Stimulated activated CD4-positive, alpha-beta T cell treated with anti-CD3 and anti-CD28 coated beads, TNF-alpha, amount 100 ng/mL, for 24 hours (primary cell): ENCODE measurements at places on chromosomes 13 and 19.
A peak's percentile ranks its signal among the peaks of the same experiment; 100 is the strongest.

- DNase-seq, result no peak
Observed at GRCh38 chr19:57802269-57802668, 12.4 kb downstream of the ZNF552 start.

- no peak for DNase-seq
Observed at GRCh38 chr19:16459680-16460079, 12.1 kb downstream of the EPS15L1 start.

- no peak for DNase-seq
Observed at GRCh38 chr13:81017513-81018152, 676.7 kb upstream of the SPRY2 start.

DNA sequence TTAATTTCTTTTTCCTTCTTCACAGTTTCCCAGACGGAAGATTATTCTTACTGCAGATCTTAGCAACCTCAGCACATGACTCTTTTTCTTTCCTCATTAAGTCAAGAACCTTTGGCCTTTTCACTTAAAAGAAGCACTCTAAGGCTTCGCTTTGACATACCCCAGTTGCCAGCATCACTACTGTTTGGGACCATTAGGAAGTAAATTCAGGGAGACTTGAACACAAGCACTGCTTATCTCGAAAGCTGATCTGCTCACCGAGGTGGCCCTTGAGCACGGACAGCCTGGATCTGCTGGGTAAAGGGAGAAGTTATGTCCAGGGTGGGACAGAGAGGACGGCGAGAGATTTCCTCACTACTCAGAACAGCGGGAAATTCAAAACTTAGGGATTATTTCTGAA is 151.4 kb upstream of the RNF113B start:
- no peak for DNase-seq

DNA sequence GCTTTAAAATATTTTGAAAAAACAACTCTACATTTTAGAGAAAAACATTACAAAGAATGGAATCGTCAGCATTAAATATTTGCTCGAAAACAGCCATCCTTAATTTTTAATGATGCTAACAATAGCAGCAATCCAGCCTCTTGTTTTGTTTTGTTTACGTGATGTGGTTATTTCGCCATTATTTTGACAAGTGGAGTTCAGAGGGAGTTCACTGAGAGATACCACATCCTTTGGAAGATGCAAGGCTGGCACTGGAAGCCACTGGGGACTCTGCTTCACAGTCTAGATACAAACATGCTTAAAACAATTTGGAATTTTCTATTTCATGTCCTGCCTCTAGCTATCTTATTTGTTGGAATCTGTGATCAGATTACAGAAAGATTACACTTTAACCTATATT is 556.3 kb downstream of the PCDH17 start:
- DNase-seq, result no peak

GRCh38 chr19:45906221-45906620 is 3.8 kb upstream of the MYPOP start:
- no peak for DNase-seq

- DNase-seq, result no peak
Observed at GRCh38 chr19:45090034-45090433, 2.9 kb upstream of the PPP1R37 start.

- DNase-seq, result no peak
Observed at GRCh38 chr13:87669379-87669978, 1.7 kb upstream of the SLITRK5 start.

GRCh38 chr19:18932216-18932841 is 8.7 kb downstream of the HOMER3 start:
- DNase-seq, result peak; percentile 87

- no peak for DNase-seq
Observed at GRCh38 chr13:111486331-111486730, 165.9 kb downstream of the TEX29 start.

GRCh38 chr19:29371251-29372090 is 154.3 kb upstream of the VSTM2B start:
- DNase-seq, result no peak

GRCh38 chr19:33292595-33293254 is 9.6 kb downstream of the CEBPA start:
- DNase-seq, result no peak

GRCh38 chr13:44819245-44819644 is 170.0 kb downstream of the NUFIP1 start:
- no peak for DNase-seq

- DNase-seq, result peak; percentile 75
Observed at GRCh38 chr19:15463861-15464371, 428 bp downstream of the RASAL3 start.

GRCh38 chr19:39380521-39381502 is 10.1 kb downstream of the PAF1 start:
- DNase-seq, result no peak

- no peak for DNase-seq
Observed at GRCh38 chr19:47146920-47147319, 16.3 kb downstream of the SAE1 start.

DNA sequence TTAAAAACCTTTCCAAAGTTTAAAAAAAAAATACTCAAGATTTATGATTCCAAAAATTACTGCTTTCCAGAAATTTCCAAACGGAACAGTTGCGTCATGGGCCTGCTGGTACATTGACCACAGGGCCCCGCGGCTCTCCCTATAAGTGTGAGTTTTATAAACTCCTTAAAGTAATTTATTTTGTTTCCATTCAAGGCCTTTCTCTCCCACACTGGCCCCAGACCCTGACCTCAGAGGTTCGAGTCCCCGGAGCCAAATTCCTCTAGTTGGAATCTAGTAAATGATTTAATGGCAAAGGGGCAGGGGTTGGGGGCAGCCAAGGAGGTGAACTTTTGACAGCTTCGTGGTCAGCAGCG is 97.5 kb downstream of the INSR start:
- no peak for DNase-seq

DNA sequence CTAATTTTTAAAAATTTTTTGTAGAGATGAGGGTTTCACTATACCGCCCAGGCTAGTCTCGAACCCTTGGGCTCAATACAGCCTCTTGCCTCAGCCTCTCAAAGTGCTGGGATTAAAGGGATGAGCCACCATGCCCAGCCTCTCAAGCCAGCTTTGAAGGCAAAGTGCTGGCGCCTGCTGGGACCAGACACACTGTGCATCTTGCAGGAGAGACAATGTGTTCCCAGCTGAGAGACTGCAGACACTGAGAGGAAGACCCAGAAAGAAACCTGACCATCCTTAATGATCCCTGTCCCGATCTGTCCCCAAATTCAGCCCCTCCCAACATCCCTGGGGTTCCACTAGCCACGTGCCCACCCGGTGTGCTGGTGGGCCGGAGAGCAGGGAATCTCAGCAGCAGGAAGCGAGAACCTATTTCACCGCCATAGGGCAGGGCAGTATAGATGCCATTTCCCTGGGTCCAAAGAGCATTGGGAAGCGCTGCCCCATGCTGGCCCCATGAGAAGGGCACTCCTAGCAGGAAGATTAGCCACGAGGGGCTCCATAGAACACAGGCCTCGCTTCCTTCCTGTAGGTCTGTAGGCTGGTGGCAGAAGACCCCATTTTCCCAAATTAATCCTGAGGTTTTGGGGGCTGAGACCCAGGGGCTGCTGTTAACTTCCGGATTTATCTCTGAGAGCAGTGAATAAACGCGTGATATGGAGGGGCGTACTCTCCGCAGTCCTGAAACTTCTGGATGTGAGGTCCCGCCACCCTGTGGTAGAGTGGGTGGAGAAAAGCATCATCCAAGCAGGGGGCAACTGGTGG is 968 bp downstream of the RAVER1 start:
- DNase-seq, result no peak

GRCh38 chr13:30870049-30870884 is 35.8 kb upstream of the MEDAG start:
- peak; percentile 39 for DNase-seq

DNA sequence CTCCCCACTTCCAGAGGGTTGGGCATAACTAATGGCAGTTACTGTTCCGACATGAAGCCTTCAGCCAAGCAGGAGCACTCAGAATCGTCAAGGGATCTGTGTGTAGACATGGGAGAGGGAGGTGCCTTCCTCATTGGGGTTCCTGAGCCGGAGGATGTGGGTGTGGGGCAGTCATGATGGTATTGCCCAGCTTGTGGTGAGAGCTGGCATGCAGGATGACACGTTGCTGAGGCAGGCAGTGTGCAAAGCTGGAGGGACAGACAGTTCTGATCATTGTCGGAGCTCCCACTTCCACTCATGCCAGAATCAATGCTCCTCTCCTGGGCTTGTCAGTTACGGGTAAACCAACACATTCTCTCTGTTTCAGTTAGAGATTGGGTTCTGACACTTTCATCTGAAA is 83.9 kb upstream of the TSC22D1 start:
- DNase-seq, result no peak

DNA sequence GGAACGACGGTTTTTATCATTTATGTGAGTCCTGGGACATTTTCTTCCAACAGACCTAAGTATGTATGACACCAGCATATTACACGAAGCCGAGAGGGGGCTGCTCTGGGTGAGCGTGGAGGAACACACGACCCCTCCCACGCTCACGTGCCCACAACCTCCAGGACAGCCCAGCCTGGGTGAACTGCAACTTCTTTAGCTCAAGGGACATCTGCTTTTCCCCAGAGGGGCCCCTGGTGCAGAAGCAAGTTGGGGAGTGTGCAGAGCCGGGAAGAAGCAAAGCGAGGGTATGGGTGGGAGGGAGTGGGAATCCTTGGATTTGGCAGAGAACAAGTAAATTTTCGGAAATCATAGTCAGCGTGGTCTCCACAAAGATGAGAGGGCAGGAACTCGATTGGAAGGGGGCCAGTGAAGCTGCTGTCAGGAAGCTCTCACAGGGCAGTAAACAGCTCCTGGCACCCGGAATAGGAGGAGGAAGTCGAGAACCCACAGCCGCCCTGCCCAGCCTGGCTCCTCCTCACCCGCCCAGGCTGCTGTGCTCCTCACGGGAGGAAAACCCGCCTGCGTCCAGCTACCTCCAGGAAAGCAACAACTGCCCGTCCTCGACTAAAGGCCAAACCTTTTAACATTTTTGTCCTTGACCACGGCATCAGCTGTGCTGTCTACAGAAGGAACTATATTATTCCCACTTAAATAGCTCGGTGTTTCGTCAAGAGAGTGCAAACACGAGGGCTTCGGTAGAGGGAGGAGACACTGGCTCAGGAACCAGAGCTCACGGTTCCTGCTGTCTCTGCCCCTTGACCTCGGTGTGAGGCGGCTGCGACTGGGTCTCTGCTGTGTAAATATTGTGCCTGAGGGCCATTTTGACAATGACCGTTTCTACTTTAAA is 17.2 kb upstream of the CFAP97D2 start:
- DNase-seq, result no peak

DNA sequence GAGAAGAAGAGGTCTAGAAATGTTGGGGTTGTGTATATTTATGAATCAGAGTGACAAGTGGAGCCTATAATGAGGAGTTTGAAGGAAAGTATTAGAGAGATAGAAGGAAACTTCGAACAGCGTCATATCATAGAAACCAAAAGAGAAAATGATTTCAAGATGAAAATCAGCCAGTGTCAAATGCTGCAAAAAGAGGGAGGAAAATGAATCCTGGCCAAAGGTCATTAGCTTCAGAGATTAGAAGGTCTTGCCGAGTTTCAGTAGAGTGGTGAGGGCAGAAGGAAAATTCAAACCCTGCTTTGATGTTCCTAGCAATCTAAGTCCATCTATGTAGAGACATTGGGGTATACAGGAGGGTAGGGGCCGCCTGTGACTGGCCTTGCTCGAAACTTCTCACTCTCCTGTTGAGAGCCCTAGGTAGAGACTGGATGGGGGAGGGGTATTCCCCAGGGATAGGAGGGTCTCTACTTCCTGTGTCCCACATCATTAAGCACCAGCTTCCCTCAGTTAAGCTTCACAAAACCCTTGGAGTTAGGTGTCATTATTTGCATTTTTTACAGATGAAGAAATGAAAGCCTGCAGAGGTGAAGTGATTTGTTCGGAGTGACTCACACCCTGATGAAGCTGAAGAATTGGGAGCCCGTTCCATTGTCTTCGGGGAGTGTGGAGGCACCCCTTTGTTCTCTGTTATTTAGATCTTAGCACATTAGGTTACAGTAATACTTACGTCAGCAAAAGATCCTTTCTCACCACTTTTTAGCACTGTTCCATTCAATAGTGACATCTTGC is 62.8 kb downstream of the FGF9 start:
- DNase-seq, result no peak

DNA sequence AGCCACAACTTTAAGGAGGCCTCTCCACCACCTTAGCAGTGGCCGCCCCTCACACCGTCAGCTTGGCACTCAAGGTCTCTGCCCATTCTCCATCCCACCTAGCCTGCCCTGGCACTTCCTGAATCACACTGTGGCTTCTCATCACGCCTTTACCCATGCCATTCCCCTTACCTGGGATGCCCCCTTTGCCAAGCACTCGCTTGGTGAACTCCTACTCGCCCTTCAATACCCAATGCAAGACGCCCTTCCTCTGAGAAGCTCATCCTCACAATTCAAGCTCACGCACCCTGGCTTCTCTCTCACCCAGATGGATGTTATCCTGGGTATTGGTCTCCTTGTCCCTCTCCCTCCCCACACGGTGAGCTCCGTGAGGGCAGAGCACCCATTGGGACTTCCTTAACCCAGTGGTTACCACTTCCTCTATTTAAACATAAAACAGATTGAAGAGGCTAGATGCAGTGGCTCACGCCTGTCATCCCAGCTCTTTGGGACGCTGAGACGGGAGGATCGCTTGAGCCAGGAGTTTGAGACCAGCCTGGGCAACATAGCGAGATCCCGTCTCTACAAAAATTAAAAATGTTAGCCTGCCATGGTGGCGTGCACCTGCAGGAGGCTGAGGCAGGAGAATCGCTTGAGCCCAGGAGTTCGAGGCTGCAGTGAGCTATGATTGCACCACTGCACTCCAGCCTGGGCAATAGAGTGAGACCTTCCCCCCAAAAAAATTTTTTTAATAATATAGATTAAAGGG is 12.6 kb upstream of the SHD start:
- no peak for DNase-seq

GRCh38 chr13:81171065-81171647 is 830.2 kb upstream of the SPRY2 start:
- no peak for DNase-seq

DNA sequence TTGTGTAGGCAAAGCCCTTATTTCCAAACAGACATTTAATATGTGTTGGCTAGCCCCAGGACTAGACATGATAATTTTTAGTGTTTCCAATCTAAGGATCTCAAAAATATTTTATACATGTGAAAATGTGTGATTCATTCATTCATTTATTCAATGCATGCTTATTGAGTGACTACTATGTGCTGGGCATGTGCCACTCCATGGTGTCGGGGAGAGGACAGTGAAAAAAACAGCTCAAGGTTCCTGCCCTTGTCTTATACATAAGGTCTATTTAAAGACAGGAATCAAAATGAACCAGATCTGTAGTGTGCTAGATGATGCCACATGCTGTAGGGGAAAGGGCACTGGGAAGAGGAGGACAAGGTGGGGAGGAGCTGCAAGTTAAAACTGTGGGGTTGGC is 36.5 kb downstream of the GJA3 start:
- DNase-seq, result no peak

- no peak for DNase-seq
Observed at GRCh38 chr13:35159041-35159440, 217.0 kb downstream of the NBEA start.

- no peak for DNase-seq
Observed at GRCh38 chr13:32987462-32987861, 28.8 kb upstream of the KL start.

GRCh38 chr13:39635564-39635963 is 19.9 kb upstream of the COG6 start:
- DNase-seq, result no peak

- DNase-seq, result no peak
Observed at GRCh38 chr13:52808842-52809219, 39.6 kb downstream of the PCDH8 start.
